ENCODE measurements at places on chromosomes 2 and 18.

DNA sequence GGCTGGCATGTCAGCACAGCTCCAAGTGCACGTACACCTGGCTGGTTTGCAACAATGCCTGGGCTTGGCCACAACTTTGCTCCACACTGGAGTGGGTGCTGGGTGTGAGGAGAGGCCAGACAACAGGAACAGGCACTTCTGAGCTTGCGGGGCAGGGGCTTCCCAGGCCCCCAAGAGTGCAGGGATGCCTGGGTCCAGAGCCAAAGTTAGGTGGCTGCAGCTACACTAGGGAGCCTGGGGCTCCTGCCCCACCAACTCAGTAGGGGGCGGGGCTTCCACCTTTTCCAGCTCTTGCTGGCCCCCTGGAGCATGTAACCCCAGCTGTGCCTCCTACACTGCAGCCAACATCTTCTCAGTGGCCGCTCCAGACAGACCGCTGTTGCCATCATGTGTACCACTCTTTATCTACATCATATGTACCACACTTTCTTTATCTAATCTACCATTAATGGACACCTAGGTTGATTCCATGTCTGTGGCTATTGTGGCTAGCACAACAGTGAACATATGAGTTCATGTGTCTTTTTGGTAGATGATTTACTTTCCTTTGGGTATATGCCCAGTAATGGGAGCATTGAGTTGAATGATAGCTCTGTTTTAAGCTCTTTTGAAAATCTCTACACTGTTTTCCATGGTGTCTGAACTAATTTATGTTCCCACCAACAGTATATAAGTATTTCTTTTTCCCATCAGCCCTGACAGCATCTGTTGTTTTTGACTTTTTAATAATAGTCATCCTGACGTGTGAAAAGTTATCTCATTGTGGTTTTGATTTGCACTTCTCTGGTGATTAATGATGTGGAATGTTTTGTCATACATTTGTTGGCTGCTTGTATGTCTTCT, 87.9 kb downstream of the ZNF804A start:
- no peak for DNase-seq

- DNase-seq: peak; percentile 16
These were observed 14.5 kb downstream of the SH3RF3 start for GRCh38 chr2:109143214-109144187.

DNA sequence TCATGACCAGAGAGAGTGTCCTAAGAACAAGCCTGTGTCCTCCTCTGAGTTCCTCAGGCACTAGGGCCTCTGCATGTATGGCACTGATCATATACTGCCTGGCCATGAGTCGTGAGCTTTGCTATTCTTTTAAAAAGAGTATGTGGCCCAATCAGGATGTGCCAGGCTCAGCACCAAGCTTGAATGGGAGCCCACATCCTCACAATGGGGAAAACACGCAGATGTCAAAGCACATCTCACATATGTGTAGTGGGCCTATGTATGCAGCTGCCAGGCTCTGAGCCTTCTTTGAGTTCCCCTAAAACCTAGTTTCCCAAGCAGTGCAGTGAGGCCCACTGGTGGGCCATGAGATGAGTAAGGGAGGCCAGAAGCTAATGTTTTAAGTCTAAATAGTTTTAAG, 69.9 kb upstream of the SLC1A4 start:
- DNase-seq: no peak

- DNase-seq: no peak
These were observed 57.2 kb upstream of the RTN4 start for GRCh38 chr2:55107436-55107835.

- no peak for DNase-seq
These were observed 131.1 kb downstream of the PPP1R1C start for GRCh38 chr2:182116774-182117173.

GRCh38 chr2:200703127-200703925, 108.4 kb upstream of the BZW1 start:
- no peak for DNase-seq

GRCh38 chr2:46794693-46795317, 120.8 kb downstream of the MCFD2 start:
- no peak for DNase-seq

- no peak for DNase-seq
These were observed 146.4 kb downstream of the SH3RF3 start for GRCh38 chr2:109275120-109276012.

GRCh38 chr2:106575955-106576354, 88.8 kb downstream of the CD8B2 start:
- DNase-seq: no peak

- DNase-seq: no peak
These were observed 115.2 kb downstream of the MTCL1 start for GRCh38 chr18:8820396-8821082.

GRCh38 chr18:44826418-44827259, 146.0 kb downstream of the SETBP1 start:
- no peak for DNase-seq

- no peak for DNase-seq
These were observed 66.3 kb upstream of the HK2 start for GRCh38 chr2:74767618-74768017.

- no peak for DNase-seq
These were observed 81.9 kb downstream of the EPB41L5 start for GRCh38 chr2:120094795-120095194.
